ENCODE measurements at places on chromosomes 11 and 22.
A peak's percentile ranks its signal among the peaks of the same experiment; 100 is the strongest.

GRCh38 chr11:119599864-119600541, 129.0 kb downstream of the NECTIN1 start:
- no peak for DNase-seq

GRCh38 chr11:69497221-69497787, 15.8 kb downstream of the LINC01488 start:
- DNase-seq, result no peak

DNA sequence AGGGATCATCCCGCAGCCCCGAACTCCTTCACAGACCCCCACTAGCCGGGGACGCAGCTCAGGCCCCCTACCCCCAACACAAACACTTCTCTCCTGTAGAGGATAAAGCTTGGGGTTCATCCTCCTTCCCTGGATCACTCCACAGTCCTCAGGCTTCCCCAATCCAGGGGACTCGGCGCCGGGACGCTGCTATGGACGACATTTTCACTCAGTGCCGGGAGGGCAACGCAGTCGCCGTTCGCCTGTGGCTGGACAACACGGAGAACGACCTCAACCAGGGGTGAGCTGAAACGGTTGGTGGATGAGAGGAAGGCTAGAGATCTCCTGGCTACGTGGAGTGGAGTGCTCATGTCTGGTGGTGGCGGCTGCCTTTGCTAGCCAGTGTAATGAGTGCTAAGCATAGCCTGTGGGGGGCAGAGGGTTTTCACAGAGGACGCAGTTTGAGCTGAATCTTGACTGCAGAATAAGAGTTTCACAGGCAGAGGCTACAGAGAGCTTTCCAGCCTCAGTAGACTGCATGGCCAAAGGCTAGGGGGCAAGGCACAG, 580 bp downstream of the ILK start:
- no peak for DNase-seq

DNA sequence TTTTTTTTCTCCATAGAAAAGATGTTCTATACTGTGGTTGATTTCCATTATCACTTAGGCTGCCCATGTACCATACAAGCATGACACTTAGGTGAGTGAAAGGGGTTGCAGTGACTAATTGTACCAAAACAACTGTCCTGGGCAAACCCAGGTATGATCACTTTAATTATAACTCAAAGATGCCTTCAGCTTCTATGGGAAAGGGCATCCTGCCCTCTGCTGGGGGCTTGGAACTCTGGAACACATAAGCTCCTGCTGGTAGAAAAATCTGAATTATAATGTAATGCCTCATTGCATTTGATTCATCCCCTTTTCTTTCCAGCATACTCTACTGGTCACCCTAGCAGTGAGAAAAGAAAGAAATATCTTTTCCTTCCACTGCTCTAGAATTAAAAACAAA, 206.3 kb downstream of the DDX10 start:
- DNase-seq, result no peak

GRCh38 chr22:24768537-24769374, 5.8 kb downstream of the PIWIL3 start:
- peak; percentile 30 for DNase-seq

DNA sequence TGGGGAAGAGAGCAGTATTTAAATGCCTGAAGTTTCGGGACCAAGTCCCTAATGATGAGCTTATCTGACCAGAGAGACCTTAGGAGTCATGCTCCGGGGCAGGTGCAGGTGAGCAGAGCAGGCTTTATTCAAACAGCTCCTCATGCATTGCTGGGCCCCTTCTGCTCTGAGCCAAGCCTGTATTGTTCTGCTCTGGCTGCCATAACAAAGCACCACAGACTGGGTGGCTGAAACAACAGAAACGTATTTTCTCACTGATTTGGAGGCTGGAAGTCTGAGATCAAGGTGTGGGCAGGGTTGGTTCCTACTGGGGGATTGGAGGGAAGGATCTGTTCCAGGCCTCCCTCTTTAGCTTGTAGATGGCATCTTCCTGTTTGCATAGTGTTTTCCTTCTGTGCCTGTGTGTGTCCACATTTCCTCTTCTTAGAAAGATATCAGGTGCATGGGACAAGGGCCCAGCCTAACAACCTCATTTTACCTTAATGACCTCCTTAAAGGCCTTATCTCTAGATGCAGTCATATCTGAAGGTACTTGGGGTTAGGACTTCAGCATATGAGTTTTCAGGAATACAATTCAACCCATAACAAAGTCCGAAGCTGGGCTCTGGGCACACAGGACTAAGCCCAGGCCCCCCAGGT, 97.1 kb upstream of the PARVA start:
- no peak for DNase-seq

DNA sequence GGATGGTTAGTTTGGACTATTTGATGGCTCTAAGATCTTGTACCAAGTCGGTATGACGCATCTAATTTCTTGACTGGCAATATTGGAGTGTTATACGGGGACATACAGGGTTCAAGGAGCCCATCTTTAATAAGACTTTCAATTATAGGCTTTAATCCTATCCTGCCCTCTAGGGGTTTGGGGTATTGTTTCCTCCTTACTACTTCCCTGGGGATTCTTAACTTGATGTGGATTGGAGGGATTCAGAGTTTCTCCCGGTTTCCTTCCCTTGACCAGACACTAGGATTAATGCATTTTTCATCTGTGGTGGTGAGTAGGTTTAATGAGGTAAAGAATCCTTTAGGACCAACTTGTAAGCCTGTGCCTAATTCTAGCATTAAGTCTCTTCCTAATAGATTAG, 18.8 kb downstream of the CYP2D6 start:
- no peak for DNase-seq

DNA sequence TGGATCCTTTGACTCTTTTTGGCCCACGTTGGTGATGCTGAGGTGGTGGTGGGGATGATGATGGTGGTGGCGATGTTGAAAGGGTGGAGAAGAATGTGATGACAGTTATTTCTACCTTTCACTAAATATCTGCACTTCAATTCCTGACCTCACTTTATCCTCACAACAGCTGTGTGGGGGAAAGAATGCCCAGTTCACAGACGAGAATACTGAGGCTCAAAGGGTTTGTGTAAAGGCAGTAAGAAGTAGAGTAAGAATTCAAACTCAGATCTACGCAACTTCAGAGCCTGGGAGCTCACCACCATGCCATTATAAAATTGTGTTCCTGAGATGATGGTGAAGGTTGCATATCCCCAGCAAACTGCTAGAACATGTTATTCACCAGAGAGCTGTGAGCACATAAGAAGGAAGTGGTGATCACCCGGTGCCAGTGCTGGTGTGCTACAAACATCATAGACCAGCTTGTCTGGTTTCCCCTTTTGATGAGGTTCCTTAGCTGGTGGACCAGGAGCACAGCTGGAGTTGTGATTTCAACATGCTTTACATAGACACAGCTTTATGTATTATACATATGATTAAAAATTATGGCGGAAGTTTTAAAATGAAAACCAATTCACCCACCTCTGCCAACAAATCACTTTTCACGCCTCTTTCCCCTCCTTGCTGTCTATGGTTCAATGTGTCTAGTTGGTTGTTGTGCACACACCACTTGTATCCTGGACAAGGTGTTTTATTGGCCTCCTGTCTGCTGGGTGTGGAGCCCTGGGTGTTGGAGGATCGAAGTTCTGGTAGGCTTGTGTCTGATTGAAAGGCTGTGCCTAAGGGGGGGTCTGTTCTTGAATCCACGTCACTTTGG, 6.2 kb downstream of the ST14 start:
- DNase-seq, result no peak

DNA sequence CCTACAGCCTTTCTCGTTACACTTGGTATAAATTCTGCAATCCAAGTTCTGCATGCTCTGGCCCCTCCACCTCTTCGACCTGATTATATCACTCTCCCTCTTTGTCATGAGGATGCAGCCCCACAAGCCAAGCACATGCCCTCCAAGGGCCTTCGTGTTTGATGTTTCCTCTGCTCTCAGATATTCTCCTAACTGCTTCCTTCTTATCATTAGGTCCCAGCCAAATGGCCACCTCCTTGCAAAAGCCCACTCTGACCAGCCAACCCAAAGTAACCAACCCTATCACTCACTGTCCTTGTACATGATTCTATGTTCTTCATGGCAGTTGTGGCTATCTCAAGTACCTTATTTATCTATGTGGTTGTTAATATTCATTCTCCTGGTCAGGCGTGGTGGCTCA, 38.3 kb upstream of the LRRC55 start:
- DNase-seq, result no peak

DNA sequence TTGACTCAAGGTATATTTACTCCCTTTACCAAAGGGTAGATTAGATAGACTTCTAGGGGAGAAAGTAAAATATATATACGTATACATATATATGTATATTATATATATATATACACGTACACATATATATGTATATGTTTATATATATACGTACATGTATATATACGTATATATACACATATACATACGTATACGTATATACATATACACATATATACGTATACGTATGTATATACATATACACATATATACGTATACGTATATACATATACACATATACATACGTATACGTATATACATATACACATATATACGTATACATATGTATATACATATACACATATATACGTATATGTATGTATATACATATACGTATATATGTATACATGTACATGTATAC, 430.5 kb upstream of the ANO3 start:
- no peak for DNase-seq

DNA sequence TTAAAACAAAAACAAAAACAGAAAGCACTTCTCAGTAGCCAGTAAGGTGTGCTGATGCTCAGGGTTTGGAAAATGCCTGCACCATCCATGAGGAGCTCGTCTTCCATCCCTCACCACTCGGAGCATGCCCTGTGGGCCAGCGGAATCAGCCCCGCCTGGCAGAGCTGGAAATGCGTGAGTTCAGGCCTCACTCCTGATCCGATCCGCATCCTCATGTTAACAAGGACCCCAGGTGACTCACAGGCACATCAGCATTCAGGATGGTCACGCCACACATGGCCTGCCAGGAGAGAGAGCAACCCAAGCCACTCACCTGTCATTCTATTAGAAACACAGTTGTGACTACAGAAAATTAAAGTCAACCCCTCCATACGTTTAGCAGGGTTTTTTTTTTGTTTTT, 188.5 kb downstream of the MPPED1 start:
- no peak for DNase-seq

DNA sequence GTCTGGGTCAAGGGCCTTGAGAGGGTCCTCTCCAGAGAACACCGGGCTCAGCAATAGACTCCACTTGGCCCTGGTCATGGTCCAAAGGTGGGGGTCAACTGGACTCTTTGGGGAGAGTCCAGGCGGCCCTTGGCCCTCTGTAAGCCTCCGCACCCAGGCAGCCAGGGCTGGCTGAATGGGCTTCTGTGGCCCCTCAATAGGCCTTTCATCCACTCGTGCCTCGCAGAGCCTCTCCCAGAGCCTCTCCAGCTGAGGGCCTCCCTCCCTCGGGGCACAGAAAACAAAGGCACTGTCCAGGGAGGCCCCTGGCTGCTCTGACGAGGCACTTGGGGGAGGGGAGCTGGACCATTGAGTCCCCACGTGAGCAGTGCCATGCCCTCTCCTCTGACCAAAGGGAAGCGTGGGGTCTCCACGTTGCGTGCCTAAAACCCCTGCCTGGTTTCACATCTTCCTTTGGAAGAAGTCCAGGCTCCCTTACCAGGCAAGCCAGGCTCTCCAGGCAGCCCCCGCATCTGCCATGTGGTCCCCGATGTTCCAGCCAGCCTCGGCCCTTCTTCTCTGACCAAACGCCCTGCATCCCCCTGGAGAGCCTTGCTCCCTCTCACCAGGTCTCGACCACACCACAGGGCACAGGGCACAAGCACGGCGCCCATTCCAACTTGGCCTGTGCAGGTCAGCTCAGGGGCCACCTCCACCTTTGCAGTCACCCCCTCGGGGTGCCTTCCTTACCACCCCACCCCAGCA, 15.5 kb downstream of the KIAA0930 start:
- no peak for DNase-seq

GRCh38 chr22:37953062-37953436, 352 bp downstream of the C22orf23 start:
- no peak for DNase-seq

- peak; percentile 11 for DNase-seq
Observed at GRCh38 chr11:2298131-2298794, 3.5 kb downstream of the C11orf21 start.

DNA sequence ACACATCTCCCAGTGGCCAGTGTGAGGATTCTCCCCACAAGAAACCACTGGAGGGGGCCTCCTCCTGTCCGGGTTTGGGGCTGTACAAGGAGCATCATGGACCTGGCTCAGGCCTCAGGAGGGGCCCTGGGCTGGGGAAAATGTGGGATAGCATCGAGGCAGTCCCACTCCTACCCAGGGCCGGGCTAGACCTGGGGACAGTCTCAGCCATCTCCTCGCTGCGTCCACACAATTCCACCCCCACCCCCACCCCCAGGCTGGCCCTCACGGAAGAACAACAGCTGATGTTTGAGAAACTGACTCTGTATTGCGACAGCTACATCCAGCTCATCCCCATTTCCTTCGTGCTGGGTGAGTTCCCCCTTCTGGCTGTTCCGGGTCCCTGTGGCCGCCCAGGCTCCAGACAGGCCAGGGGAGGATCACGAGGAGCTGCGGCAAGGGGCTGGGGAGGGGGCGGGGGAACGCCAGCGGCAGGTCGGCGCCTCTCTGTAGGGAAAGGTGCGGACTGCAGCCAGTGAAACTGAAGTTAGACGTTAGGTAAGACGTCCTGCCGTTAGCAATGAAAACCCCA, 4.8 kb downstream of the BEST1 start:
- no peak for DNase-seq

- no peak for DNase-seq
Observed at GRCh38 chr22:32216911-32217310, 12.0 kb upstream of the RFPL2 start.

DNA sequence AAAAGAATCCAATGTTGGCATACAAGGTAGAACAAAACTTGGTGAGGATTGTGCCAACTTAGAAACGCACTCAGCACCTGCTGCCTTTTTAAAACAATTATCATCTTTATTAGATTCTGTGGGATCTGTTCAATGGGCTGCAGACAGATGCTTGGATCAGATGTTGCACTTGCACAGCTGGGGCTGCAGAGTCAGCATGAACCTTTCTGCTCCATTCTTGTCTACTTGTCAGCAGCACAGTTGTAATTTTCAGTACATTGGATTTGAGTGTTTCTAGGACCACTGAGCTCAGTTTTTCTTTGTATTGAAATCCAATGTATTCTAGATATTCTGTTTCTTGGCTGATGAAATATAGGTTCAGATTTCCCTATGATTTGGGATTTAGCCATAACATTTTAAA, 164.5 kb downstream of the LUZP2 start:
- DNase-seq, result no peak

- no peak for DNase-seq
Observed at GRCh38 chr11:5137014-5137413, 1.1 kb downstream of the OR52A5 start.

DNA sequence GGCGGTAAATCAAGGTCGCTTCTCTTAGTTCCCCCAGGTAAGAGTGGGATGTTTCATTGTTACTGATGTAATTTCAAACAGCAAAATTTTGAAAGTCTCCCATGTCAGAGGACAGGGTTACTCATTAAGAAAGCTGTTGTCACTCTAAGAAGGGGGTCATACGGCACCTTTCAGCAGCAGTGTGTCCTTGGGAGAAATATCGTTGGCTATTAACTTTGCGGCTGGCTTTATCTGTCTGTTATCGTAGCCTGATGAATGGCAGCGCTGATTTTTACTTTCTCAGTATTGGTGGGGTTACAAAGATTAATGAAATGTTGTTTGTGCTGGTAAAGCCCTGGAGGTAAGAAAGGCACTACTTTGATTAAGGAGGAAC, 27.5 kb upstream of the FBXO3 start:
- DNase-seq, result no peak
